Right atrium auricular region (tissue), 2 donors: ENCODE measurements at places on chromosomes 2 and 18. TPM values are rescaled to one million over a fixed set of nuclear protein-coding genes. Genes with fewer than 3 reads are reported as not detected.

DNA sequence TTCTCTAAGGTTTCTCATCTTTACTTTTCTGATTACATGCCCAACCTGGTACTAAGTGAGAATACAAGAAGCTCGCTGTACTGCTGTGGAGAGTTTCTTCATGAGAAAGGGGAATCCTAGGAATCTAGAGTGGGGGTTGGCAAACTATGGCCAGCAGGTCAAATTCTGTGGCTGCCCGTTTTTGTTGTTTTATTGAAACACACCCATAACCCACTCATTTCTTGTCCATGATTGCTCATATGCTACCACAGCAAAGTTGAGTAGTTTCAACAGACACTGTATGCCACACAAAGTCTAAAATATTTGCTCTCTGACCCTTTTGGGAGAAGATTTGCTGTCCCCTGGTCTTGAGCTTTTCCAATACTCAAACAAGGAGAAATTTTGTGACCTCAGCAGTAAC, 58.8 kb downstream of the C2orf74 start:
- peaks cover 26% of the 10 kb centered on the region for H3K36me3 ChIP-seq
- H3K4me3 ChIP-seq = no peak overlapping the region
- no peak overlapping the region for H3K27ac ChIP-seq
- no peaks in the 10 kb centered on the region for H3K27me3 ChIP-seq
- DNase-seq = no peak
- H3K4me1 ChIP-seq = no peaks in the 10 kb centered on the region

Gene GALR1
- 0.07 TPM for total RNA-seq

Gene GALNT14
- total RNA-seq = 1.0 TPM

DNA sequence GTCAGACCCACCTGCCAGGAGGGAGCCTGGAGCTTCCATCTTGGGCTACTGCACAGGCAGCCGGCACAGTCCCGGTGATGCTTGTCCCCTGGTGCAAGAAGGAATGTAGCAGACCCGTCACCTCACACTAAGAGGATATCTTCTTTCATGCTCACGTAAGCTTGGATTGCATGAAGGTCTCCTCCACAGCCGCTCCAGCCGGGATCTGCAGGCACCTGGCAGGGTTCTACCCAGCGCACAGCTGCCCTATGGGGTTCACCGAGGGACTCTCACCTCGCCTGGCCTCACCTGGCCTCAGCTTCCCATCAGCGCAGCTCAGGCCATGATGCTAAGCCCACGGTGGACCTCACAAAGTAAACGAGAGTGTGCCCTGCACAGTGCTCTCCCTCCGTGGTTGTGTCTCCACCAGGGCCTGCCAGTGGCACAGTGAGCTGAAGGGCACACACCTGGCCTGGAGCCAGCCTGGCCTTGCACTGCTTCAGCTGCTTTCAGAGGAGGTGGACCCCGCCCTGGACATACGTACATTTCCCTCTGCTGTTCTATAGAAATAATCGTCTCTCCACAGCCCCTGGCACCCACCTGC, 239.1 kb downstream of the SEPTIN10 start:
- peaks cover 5% of the 10 kb centered on the region for H3K36me3 ChIP-seq
- no peak overlapping the region for H3K27ac ChIP-seq
- H3K4me3 ChIP-seq = no peak overlapping the region
- peak; percentile 55 for DNase-seq
- H3K27me3 ChIP-seq = no peaks in the 10 kb centered on the region

DNA sequence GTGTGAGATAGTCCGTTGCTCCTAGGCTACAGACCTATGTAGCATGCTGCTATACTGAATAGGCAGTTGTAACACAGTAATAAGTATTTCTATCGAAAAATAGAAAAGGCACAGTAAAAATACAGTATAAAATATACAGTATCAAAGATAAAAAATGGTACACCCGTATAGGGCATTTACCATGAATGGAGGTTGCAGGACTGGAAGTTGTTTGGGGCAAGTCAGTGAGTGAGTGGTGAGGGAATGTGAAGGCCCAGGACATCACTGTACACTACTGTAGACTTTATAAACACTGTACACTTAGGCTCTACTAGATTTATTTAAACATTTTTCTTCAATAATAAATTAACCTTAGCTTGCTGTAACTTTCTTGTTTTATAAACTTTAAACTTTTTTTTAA, 3.5 kb downstream of the MAP3K20 start:
- no peak overlapping the region for H3K4me3 ChIP-seq
- no peaks in the 10 kb centered on the region for H3K36me3 ChIP-seq
- H3K4me1 ChIP-seq = peaks cover 47% of the 10 kb centered on the region
- DNase-seq = no peak
- no peaks in the 10 kb centered on the region for H3K27me3 ChIP-seq

Gene TMEM169
- total RNA-seq = 0.94 TPM

- no peak for DNase-seq
- no peak overlapping the region for H3K27ac ChIP-seq
- H3K4me3 ChIP-seq = no peak overlapping the region
- H3K27me3 ChIP-seq = no peaks in the 10 kb centered on the region
- H3K4me1 ChIP-seq = peaks cover 29% of the 10 kb centered on the region
These were observed 122.3 kb upstream of the FHL2 start for GRCh38 chr2:105521176-105521575.

Gene SP140L
- 3.2 TPM for total RNA-seq

- no peak overlapping the region for H3K4me3 ChIP-seq
- no peak overlapping the region for H3K27ac ChIP-seq
- H3K4me1 ChIP-seq = no peaks in the 10 kb centered on the region
- no peaks in the 10 kb centered on the region for H3K27me3 ChIP-seq
These were observed 17.3 kb upstream of the GTF2A1L start for GRCh38 chr2:48600204-48600813.

Gene AQP12A
- total RNA-seq = not detected
